ENCODE measurements at places on chromosomes 3 and 15.

DNA sequence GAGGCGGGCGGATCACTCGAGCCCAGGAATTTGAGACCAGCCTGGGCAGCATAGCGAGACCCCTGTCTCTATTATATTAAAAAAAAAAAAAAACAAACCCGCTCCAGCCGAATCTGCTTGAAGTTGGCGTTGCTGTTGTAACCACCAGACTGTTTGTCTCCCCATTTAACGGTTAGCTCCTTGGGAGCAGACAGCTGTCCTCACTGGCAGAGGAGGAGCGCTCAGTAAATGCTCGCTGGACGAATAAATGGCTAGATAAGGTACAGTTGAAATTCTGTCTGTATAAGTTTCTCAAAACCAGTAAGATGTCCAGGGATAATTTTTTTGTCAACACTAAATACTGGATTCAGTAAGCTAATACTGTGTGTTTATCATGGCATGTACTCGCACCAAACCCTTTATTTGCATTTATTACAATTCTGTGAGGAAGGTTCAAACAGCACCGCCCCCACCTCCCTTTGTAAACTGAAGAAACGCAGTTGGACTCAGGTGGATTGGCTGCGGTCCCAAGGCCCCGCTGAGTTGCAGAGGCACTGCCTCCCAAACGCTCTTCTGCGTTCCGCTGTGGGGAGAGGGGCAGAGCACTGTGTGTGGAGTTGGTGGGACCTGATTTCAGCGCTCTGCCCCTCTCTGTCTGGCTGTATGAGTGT, 1.1 kb downstream of the RCCD1 start:
- no peak for DNase-seq

- no peak for DNase-seq
Measured at GRCh38 chr15:78130466-78131294, 565 bp downstream of the CIB2 start.

- no peak for DNase-seq
Measured at GRCh38 chr3:105616374-105617121, 249.8 kb downstream of the ALCAM start.

DNA sequence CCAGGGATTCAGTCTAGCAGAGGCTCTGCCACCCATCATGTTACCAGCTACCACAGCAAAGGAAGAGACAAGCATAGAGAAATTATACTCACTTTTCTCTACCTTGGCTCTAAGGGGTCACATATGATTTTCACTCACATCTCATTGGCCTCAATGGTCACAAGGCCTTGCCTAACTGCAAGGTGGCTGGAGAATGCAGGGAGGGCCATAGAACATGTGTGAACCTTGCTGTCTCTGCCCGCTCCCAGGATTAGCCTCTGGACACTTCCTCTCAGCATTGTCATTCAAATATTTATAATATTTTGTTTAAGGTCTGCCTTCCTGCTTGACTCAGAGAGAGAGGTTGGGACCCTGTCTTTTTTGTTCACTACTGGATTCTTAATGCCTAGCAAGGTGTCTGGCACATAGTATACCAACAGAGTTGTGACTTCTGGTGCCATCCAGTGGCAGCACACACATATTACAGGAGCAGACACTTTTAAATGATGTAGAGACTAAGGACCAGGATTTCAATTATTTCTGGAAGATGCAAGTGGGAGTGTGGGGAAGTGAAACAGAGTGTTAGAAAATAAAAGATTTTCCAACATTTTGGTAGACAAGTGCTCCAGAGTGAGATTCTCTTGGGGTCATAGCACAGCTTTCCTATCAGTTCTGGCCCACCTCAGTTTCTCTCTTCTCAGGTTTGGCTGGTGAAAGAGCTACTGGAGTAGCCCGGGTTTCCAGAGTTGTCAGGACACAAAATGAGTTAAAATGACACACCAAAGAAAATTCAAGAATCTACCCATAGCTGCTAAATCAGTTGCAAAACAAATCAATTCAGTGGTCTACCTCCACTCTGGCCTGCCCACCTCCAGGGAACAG, 119.0 kb upstream of the RASGRP1 start:
- DNase-seq, result peak; percentile 58

GRCh38 chr3:171236265-171237008, 209.9 kb upstream of the SLC2A2 start:
- no peak for DNase-seq

DNA sequence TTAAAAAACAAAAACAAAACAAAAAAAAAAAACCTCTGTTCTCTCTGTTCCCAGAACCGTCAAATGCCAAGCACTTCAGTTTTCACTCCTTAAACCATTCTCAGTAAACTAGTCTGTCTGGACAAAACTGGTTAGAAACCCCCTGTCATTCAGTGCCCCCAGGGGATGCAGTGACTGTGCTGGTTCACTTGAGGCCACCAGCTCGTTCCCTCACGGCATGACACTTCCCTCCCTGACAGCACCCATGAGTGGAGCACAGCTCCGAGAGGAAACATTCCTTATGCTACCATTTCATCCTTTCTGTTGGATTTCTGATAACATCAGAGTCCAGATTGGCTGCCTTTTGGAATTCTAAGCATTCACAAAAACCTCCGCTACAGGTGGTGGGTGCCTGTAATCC, 244.0 kb upstream of the TPM1 start:
- no peak for DNase-seq

- no peak for DNase-seq
Measured at GRCh38 chr3:15647611-15648167, 46.1 kb downstream of the BTD start.

- no peak for DNase-seq
Measured at GRCh38 chr15:100734586-100734985, 132.2 kb downstream of the ASB7 start.

DNA sequence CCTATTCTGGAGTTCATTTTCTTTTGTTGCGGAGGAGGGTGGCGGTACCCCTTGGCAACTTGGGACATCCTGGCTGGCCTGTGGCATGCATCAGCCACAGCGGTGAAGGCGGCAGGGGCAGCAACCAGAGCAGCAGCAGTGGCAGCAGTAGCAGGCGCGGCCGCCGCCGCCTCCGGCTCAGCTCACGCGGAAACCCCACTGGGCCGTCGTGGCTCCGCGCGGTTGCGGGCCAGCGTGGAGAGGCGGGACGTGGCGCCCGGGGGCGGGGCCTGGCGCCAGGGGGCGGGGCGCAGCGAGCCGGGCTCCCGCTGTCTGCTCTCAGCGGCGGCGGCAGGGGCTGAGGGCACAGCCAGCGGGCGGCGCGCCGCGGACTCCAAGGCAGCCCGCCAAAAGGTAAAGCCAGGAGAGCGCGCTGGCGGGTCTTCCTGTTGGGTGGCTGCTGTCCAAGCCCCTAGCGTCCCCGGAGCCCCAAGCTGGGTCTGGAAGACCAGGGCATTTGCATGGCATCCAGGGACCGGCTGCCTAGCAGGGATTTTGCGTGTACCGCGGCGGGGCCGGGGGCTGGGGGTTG, 334.4 kb upstream of the THRB start:
- DNase-seq, result no peak

DNA sequence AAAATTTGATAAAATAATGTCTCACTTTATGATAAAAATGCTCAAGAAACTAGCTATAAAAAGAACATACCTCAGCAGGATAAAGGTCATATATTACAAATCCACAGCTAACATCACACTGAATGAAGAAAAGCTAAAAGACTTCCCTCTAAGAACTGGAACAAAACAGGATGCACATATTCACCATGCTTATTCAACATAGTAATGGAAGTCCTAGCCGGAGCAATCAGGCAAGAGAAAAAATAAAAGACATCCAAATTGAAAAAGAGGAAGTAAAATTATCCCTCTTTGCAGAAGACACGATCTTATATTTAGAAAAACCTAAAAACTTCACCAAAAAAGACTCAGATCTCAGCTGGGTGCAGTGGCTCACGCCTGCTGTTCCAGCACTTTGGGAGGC, 34.0 kb downstream of the SENP7 start:
- no peak for DNase-seq

GRCh38 chr3:98553753-98554152, 22.0 kb downstream of the GPR15 start:
- DNase-seq, result no peak

DNA sequence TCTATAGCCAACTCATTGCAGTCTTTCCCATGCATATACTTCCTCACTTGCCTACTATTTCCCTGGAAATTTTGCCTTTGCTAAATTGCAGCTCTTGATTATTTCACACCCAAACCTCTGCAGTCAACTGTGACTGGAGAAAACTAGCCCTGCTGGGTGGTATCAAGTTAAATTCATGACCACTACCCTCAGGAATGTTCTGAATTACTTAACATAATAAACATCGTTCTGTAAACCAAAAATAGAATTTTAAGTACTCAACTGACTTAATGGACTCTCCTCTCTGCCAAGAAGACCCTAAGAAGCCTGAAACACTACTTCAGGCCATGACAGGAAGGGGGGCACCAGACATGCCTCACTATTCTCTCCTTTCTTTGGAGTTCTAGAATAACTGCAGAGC, 1278.0 kb upstream of the GBE1 start:
- DNase-seq, result no peak

DNA sequence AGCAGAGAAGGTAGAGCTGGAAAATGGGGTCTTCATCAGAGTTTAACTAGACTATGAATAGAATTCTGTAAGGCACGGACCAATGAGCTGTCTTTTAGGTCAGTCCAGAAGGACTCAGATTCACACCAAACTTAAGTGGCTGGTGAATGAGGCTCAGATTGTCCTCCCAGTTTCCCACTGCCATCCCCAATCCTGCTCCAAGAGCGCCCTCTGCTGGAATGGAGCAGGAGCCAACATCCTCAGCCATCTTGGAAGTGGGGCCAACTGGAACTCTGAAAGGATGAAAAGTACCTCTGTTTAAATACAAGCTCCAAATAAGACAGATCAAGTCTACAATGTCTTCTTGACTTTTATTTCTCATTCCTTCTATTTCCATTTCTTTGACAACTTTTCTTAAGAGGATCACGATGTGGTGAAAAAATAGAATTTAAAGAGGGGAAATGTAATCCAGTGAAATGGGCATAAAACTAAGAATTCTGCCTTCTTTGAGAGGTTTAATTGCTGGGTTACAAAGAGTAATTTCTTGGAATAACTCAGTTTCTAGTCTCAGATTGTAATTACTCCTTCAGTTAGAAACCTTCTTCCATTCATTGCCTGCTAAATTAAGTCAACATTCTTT, 217.1 kb upstream of the TPRG1 start:
- DNase-seq, result peak; percentile 56

- DNase-seq, result peak; percentile 55
Measured at GRCh38 chr3:38039899-38040261, 872 bp downstream of the DLEC1 start.

DNA sequence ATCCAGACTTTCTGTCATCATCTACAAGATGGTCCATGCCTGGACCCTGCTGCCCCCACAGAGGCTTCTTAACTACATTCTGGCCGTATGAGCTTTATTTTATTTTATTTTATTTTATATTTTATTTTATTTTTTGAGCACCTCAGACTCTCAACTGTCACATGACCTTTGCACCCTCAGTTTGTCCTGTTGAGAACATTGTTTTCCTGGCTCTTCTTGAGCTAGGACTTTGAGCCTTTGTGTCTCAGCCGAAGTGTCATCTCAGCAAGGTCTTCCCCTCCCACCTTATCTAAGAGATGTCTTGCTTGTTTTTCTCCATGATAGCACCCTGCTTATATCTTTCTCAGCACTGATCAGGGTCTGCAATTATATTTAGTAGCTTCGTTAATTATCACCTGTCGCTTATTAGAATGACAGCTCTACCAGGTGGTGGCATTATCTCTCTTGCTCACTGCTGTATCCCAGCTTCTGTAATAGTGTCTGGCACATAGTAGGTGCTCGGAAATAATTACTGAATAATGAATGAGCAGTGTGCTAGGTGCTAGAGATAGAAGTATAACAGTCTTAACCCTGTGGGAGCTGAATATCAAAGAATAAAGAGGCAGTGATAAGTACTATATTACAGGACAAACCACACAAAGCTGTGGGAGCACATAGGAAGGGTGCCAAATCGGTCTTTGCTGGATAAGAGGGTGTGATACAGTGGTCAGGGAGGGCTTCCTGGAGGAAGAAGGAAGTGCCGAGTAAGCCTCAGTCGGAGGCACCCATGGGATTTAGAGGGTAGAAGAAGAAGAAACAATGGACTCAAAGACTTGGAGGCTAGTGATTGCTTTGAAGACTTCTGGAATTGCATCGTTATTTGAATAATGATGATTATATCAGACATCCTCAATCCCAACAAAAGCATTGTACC, 136.2 kb downstream of the ITPR1 start:
- DNase-seq, result no peak

DNA sequence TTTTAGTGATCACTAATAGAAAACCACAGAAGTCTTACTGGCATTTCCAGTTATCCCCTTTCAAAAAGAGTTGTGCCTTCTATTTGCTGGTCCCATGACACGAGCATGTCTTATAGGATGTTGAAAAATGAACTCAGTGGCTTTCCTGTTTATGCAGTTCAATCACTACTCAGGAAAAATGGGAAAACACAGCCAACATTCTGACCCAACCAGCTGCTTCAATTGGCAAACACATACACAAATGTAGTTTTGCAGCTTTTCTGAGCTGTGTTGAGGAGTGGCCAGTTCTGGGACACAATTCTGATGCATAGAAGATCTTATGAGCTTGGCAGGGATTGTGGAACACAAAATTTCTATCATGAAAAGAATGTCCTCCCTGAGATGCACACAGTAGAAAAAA, 40.3 kb downstream of the FSTL1 start:
- DNase-seq, result no peak

- no peak for DNase-seq
Measured at GRCh38 chr3:23916152-23916885, 471 bp downstream of the NKIRAS1 start.

GRCh38 chr3:158110658-158111018, 749 bp downstream of the RSRC1 start:
- no peak for DNase-seq

- DNase-seq, result no peak
Measured at GRCh38 chr3:38458796-38459498, 5.3 kb downstream of the ACVR2B start.

- no peak for DNase-seq
Measured at GRCh38 chr3:111373861-111374260, 168.1 kb upstream of the CD96 start.

- no peak for DNase-seq
Measured at GRCh38 chr3:72802001-72802400, 46.2 kb downstream of the SHQ1 start.

DNA sequence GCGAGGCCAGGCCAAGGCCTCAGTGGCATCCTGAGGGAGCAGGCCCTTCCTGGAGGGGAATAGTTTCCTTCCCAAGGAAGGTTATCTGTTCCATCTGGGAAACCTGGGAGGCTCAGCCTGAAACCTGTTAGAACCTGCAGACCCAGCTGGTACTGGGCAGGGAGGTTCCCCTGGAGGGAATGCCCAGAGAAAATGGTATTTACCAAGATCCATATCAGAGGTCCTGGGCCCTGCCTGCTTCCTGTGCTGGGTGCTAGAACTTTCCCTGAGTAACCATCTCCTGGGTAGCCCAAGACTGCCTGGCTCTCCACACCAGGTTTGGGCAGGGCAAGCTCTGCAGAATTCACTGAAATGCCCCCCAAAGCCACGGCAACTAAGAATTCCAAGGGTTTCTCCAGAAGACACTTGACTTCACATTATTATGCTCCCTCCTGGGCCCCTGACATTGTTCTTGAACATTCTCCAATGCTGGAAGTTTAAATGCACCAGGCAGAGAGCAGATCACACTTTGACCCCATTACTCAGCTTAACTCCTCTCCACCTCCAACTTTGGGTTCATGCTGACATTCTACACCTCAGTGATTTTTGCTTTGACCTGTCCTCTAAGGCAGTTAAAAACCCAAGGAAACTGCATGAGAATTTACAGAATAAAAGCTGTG, 2.0 kb downstream of the CA12 start:
- DNase-seq, result no peak
